IPS DF 6.9 (cell line): ENCODE measurements at places on chromosomes 2 and 18.

- no peak for DNase-seq
Observed at GRCh38 chr18:30679285-30679930, 363.1 kb downstream of the DSC3 start.

- DNase-seq = no peak
Observed at GRCh38 chr2:64666810-64667438, 13.2 kb upstream of the SERTAD2 start.

DNA sequence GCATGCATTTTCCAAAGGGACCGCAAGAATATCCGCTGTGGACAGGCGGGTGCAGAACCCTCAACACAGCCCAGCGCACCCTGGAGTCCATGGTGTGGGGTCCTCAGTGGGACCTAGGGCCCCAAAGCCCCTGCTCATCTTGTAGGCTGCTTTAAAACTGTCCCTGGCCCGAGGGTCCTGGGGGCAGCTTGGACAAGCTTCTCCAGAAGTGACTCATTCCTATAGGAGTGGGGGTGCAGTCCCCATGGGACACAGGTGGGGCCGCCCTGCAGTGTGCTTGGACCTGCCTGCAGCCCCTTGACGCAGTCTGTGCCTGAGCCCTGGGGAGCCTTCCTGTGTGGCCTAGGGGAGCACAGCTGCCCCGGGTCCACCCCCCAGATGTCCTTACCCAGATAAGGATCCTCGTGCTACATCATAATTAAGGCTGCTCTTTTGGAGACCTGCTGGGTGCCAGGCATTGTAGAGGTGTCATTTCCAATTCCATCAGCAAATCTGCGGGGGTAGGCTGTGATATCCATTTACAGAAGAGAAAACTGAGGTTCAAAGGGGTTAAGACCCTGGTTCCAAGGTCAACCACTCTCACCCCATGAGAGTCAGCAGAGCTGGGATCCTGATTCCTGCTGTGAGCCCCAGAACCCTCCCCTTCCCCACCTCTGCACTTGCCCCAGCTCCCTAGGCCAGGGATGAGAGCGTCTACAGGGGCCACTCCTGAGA, 1.7 kb upstream of the HS6ST1 start:
- no peak for DNase-seq

DNA sequence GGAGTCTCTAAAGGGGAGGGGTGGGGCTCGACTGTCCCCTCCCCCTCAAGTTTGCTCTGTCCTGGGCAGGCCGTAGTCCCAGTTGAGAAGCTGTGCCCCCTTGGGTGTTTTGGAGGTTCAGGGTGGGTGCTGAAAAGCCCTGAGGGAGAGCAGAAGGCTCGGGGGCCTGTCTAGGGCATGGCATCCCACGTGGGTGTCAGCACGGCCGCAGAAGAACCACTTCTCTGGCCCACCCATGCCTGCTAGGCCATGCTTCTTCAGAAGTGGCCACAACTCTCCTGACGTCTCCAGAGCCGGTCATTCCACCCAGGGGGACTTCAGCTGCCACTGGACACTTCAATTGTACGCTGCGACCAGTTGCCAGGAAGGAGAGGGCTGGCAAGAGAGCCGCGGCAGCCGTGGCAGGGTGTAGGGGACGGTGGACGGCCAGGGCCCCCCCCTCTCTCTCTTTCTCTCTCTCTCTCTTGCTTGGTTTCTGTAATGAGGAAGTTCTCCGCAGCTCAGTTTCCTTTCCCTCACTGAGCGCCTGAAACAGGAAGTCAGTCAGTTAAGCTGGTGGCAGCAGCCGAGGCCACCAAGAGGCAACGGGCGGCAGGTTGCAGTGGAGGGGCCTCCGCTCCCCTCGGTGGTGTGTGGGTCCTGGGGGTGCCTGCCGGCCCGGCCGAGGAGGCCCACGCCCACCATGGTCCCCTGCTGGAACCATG, at the start of gene INPP5D:
Gene INPP5D (plus strand): TSS at position 546 of the 704 bp plus-strand sequence. CDS start 137 bp downstream, at position 683.
- DNase-seq = no peak

- no peak for DNase-seq
Observed at GRCh38 chr2:125643128-125643527, 1012.8 kb upstream of the GYPC start.

GRCh38 chr2:26355038-26355995, 8.7 kb upstream of the ADGRF3 start:
- no peak for DNase-seq

GRCh38 chr18:74916773-74917393, 292.1 kb downstream of the PTGR3 start:
- no peak for DNase-seq

DNA sequence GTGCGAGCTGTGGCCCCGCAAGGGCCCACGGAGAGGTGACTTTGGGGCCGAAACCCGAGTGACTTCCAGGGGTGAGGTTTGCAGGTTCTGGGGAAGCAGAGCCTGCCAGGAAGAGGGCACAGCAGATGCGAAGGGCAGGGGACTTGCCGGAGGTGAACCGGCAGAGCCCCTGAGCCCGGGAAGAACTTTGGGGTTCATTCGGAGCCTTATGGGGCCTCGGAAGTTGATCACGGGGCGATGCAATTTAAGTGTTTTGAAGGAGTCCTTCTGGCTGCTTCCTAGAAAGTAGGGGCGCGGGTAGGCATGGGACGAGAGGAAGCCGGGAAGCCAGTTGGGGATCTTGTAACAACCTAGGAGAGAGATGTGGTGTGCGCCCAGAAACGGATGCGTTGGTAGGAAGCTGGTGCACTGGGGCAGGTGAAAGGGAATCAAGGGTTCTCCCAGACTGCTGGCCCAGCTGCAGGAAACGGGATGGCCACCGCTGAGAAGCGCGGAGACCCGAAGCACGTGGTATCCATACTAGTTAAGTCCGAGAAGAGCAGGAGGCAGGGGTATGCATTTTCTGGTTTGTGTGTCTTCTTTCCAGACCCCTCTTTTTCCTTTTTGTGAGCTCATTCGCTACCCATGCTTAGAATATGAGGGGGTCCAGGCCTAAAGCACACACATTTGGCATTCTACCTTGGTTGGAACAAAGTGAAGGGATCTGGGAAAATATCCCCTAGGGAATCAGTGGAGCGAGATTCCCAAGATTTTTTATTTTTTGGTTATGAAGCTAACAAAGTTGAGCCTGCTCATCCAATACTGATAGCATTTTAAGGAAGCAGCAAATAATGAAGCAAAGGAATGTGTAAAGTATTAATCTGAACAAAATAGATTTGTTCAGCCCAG, 758 bp downstream of the SCLY start:
- peak; percentile 22 for DNase-seq

- DNase-seq = no peak
Observed at GRCh38 chr2:214960677-214961076, 151.2 kb upstream of the BARD1 start.

- no peak for DNase-seq
Observed at GRCh38 chr2:196316050-196316430, 144.7 kb upstream of the STK17B start.

DNA sequence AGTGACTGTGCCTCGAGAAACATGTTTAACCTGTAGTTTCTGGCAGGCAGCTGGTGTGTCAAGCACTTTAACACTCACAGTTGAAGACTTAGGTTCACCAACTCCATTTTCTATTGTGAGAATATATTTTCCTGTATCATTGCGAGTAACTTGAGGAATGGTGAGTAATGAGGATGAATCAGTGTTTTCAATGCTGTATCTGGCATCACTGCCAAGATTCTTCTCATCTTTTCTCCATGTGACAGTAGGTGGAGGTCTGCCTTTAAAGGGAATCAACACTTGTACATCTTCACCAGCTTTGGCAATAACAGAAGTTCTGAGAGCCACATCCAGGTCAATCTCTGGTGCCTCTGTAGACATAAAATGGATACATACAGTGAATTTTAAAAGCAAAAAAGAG, 72.8 kb downstream of the PLEKHA3 start:
- DNase-seq = no peak

GRCh38 chr2:241984271-241984655, 114.7 kb downstream of the RTP5 start:
- no peak for DNase-seq

DNA sequence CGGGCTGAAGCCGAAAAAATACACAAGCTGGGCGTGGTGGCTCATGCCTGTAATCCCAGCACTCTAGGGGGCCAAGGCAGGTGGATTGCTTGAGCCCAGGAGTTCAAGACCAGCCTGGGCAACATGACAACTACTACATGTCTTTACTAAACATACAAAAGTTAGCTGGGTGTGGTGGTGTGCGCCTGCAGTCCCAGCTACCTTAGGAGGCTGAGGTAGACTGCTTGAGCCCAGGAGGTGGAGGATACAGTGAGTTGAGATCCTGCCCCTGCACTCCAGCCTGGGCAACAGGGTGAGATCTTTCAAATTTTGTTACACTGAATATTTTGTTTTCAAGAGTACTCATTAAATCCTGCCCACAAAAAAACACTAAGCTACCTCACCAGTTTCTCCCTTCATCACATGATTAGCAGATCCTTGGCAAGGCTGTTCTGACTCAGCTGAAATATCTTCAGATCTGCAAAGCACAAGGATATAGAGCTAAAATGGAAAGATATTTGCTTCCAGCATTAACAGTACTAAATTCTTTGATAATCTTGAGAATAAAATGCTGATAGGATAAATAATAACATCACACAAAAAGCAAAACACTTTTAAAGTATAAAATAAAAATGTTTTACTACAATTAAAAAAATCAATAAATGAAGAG, 28.2 kb upstream of the MCM6 start:
- DNase-seq = no peak

- no peak for DNase-seq
Observed at GRCh38 chr18:25592804-25593360, 240.9 kb upstream of the ZNF521 start.

DNA sequence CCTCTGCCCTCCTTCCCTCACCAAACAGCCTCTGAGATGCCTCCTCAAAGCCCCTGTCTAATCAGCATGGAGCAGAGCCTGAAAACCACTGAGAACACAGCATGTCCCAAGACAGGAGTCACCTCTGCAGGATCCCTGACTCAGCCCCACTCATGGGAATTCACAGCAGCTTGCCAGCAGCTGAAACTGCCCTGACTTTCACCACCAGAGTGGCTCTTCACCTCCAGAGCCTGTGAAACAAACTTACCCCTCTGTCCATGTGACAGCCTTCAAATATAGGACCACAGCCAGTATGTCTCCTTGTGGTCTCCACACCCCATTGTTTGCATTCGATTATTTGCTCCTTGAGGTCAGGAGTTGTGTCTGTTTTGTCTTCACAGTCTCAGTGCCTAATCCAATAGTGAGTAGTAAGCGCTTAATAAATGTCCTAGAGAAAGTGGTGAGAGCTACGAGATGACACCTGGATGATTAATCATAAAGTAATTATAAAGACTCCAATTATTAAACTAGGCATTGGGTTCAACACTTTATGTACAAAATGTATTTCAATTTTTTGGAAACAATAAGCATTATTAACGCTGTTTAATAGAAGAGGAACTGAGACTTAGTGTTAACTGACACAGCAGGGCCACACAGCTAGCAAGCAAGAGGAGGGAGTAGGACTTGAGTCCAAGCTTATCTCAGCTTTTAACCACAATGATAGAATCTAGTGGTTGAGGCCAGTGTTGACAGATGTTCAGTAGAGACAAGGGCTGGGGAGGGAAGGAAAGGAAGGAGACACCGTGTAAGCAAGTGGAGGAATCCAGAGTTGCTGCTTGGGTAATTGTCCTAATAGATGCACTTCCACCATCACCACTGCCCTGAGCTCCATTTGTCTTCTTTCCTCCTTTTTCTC, 358.7 kb upstream of the TNP1 start:
- no peak for DNase-seq

DNA sequence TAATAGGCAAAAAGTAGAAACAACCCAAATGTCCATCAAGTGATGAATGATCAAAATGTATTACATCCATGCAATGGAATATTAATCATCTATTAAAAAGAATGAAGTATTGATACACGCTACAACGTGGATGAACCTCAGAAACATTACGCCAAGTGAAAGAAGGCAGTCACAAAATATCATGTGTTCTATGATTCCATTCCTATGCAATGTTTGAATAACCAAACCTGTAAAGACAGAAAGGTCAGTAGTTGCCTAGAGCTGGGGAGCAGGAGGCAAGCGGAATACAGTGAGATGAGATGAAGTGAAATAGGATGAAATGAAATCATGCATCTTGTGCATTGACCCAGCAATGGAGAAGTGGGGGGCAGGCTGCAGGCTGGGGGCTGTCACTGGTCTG, 17.9 kb upstream of the COL6A3 start:
- DNase-seq = no peak

GRCh38 chr2:142907653-142908052, 30.2 kb downstream of the KYNU start:
- DNase-seq = no peak

DNA sequence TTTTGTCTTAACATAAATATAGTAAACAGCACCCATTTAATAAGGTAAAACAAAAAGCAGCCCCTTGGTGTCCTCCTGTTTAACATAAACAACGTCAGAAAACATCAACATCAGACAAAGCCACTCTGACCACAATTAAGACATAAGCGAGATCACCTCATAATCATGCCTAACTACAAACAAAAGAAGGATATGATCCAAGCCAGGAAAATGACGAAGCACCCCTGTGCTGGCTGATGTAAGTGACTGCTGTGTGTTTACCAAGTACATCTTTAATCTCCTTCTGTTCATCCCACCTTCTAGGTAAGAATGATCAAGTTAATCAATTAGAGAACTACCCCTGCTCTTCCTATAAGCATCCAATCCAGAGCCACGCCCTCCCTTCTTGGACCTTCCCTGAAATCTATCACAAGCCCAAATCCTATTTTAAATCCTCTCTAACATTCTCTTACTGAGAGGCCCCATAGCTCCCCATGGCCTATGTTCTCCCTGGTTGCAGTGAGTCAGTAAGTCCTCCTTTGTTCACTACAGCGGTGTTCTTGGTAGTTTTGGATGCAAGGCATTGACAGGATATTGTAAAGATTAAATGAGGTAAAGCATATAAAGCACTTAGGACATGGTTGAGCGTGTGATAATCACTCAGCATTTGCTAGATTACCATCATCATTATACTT, 424.2 kb downstream of the TSN start:
- DNase-seq = no peak
